ENCODE measurements at places on chromosomes 6 and 20.
A peak's percentile ranks its signal among the peaks of the same experiment; 100 is the strongest.

DNA sequence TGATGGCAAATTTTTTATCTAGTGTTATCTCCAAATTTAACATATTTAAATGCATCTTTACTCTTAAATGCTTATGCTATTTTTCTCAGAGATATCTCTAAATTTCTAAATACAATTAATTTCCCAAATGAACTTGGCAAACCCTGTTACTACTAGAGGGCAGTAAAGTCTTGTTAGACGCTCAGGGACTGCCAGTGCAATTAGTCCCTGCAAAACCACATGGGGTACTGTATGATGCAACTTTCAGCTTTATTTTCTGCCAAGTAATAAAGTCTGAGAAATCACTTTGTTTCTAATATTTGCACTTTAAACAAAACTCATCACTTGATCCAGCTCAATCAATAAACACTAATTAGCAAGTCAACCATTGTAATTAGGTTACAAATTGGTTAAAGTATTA is 76.0 kb upstream of the ADGRB3 start:
- DNase-seq, result no peak

DNA sequence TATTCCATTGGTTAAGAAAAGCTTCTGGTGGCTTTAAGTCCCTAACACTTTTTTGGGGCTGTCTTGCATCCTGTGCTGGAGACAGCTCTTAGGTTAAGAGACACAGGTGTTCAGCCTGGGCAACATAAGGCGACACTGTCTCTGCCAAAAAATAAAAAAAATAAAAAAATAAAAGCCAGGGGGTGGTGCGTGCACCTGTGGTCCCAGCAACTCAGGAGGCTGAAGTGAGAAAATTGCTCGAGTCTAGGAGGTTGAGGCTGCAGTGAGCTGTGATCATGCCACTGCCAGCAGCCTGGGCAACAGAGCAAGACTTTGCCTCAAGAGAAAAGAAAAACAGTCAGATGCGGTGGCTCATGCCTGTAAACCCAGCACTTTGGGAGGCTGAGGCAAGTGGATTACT is 55.6 kb upstream of the ZMYND8 start:
- no peak for DNase-seq

GRCh38 chr6:147769496-147770087 is 261.1 kb downstream of the SAMD5 start:
- DNase-seq, result no peak

GRCh38 chr6:33673851-33674250 is 37.6 kb downstream of the UQCC2 start:
- DNase-seq, result no peak

DNA sequence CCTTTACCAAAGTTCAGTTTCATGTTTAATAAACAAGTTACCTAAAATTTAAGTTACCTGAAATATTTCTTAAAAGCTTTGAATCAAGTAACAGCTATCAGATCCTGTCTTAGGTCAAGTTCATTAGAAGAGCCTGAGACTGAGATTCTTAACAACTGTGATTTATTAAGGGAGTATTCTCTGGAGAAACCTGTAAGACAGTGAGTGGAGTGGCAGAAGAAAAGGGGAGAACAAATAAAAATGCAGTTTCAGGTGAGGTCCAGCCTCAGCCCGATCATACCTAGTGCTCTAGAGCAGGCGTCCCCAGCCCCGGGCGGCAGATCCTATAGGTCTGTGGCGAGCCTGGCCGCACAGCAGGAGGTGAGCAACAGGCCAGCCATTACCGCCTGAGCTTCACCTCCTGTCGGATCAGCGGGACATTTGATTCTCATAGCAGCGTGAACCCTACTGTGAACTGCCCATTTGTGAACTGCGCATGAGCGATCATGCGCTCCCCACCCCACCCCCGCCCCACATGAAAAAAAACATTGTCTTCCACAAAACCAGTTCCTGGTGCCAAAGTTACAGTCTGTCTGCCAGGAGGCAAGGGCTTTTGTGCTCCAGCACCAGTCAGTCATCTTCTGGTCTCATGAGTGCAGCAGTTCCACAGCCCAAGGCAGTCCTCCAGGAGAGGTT is 59.2 kb upstream of the ADGRB3 start:
- DNase-seq, result no peak

- DNase-seq, result no peak
Measured at GRCh38 chr6:147173675-147174308, 30.4 kb upstream of the STXBP5 start.

GRCh38 chr6:107646776-107647438 is 157.0 kb downstream of the SOBP start:
- DNase-seq, result no peak

DNA sequence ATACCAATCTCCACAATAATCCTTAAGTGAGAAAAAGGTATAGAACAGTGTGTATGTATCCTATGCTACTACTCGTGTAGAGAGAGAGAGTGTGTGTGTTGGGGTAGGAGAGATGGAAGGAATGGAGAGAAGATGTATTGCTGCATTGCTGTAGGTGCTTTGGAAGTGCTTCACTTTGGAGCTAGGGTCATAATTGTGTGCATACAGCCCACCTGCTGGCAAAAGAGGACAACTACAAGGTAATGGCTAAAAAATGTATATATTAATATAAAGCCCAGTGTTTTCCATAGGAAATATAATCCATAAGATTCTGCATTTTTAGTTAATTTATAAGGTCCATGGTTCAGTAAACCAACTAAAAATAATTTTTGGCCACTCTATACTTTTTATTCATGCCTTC is 36.1 kb downstream of the SERAC1 start:
- DNase-seq, result peak; percentile 52

DNA sequence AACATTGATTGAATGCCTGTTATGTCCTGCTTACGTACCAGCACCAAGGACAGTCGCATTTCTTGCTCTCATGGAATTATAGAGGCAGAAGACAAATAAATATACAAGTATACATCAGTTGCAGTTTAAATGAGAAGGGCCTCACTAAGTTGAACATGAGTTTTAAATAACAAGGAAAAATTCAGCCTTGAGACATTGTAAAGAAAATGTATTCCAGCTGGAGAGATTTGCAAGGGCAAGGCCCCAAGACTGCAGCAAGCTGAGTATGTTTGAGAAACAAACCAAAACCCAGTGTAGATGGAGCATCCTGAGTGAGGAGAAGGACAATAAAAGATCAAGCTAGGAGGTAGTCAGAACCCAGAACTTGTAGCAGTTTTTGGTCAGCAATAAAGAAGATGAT is 123.2 kb upstream of the BMP5 start:
- DNase-seq, result no peak

DNA sequence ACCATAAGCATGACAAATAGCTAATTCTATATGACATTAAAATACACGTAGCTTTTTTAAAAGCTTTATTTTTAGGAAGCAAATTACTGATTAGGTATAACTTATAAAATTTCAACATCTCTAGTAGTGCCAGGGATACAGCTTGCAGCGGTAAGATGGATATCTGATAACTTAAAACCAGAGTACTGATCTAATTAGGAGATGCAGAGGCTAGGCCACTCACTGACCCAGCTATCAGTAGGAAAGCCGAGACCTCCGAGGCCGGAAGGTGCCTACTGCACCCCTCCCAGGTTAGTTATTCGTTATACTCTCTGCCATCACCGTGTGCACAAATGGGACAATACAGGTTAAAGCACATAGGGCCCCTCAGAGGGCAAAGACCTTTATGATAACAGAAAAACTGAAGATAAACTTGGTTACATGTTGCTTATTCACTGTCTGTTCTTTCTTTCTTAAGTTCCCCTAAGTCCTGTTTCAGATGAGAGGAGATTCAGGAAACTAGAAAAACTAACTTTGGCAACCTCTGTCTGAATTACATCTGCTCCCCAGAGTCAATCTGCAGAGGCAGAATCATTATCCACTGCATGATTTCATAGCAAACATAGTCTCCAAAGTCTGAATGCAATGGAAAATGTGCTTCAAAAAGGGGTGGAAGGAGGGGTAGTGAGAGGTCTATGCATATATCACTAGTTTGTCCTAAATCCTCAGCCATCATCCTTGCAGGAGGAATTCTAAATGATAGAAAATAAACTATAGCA is 60.8 kb downstream of the RIPOR2 start:
- no peak for DNase-seq

DNA sequence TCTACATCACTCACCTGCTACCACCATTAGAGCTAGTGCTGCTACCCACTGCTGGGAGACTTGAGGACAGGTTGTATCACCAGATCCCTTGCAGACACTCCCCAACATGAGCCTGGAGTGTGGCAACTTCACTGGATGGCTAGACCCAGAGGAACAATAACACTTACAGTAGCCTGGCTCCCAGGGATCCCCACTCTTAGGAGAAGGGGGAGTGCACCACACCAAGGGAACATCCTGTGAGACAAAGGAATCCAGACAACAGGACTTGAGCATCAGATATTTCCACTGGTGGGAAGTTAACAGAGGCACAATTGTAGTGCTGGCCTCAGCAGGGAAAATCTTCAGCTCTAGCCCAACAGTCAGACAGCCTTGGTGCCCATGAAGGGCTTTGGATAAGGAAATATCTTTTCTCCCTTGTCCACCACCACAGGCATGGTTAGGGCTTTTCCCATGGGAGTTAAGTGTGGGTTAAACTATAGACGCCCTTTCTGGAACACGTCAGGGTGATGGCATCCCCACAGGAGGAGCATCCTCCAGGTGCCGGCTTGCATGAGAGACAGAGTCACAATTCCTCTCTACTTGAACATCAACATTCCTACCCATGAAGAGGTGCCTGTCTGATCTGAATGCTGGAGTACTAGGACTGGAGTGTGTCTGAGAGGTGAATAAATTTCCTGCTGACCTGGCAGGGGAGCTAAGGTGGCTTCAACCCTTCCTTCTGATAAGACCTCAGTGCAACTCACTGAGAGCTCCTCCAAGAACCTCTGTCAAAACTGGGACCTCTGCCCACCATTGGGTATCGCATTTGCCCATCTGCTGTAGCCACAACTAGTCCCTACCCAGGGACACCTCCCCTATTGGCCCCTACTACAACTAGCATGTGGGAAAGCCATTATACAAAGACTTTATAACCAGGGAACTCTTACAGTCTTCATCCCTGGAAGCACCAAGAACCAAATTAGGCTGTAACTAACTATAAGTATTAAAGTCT is 55.4 kb upstream of the SIRPG start:
- no peak for DNase-seq

- no peak for DNase-seq
Measured at GRCh38 chr20:1291191-1291741, 25.2 kb downstream of the SNPH start.

DNA sequence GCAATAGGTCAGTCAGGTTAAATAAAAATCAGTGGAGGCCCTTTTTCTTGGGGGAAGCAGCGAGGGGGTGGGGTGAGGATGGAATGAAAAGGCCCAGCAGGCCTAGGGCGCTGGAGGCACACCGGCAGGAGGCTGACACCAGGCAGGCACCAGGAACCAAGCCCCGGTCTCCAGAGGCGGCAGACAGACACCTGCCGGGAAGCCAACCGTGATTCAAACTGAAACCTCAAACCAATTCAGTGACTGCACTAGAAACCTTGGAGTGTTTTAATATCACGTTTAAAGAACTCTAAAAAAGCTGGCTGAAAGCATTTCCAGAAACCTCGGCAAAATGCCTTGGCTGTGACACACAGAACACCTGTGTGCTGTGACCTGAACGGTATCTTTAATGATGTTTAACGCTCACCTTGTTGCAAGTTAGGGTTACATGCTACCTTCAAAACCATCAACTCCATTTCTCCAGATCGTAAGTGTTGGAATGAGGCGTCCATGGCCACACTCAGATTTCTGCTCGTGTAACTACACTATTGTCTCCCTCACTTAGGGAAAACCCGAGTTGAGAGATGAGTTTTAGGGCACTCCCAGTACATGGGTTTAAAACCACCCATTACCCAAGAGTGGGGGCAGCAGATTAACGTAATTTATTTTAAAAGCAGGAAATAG is 27.2 kb downstream of the DIDO1 start:
- no peak for DNase-seq

DNA sequence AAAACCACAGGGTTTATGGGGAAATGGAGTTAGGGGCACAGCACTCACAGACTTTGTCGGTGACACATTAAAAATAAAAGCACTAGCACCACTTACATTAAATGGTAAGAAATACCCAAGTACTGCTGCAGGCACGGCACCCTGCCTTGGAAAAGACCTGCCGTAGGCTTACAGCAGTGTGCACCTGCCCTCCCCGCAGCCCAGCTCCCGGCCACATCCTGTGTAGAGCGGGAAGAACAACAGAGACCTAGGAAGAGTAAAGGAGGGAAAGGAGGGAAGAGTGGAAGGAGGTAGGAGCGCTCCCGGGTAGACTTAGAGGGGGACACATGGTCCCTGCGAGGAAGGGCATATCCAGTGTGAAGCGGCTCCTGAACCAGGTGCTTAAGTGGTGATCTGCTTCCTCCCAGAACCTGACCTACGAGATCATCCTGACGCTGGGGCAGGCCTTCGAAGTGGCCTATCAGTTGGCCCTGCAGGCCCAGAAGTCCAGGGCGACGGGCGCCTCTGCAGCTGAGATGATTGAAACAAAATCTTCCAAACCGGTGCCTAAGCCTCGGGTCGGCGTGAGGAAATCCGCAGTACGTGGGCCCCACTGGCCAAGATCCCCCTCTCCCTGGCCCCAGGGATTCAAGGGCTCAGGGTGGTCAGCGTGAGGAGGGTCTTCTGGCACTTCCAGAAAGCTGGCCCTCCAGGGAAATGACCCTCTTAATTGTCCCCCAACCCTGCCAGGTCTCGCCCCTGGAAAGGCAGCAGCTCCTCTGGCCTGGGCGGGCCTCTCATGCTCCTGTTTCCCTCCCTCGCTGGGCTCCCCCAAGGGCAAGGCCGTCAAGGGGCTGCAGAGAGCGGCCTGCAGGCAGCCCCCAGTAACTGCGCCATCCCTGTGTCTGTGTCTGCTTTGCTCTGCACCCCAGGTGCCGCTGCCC is 55.5 kb downstream of the TCP11 start:
- peak; percentile 0 for DNase-seq

DNA sequence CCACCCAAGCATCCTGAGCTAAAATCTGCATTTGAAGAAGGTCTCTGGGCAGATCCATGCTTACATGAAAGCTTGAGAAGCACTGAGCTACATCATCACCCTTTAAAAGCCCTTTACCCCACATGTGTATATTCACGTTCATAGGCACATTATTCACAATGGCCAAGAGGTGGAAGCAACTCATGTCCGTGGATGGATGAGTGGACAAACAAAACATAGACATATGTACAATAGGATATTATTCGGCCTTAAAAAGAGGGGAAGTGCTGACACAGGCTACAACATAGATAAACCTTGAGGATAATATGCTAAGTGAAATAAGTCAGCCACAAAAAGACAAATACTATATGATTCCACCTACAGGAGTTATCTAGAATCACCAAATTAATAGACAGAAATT is 17.6 kb downstream of the ADGRF5 start:
- no peak for DNase-seq
